ENCODE measurements at places on chromosomes 12 and 14. TPM values are rescaled to one million over a fixed set of nuclear protein-coding genes. Genes with fewer than 3 reads are reported as not detected.

Gene CCDC38
- not detected for total RNA-seq

Gene VRTN
- total RNA-seq = not detected

Gene DNAH10
- under 0.01 TPM for total RNA-seq

Gene POTEM
- total RNA-seq = not detected

Gene RAB15
- total RNA-seq = 8.8 TPM

Gene C14orf119
- total RNA-seq = 64.3 TPM

Gene BDKRB2
- under 0.01 TPM for total RNA-seq

Gene OR6C2
- not detected for total RNA-seq

Gene CPM
- 0.47 TPM for total RNA-seq

Gene BICDL1
- not detected for total RNA-seq

Gene LRFN5
- under 0.01 TPM for total RNA-seq

Gene HNRNPC
- 806 TPM for total RNA-seq

Gene COPS7A
- total RNA-seq = 63.7 TPM

Gene ESRRB
- total RNA-seq = not detected

Gene PARP2
- 7.6 TPM for total RNA-seq

Gene SLC39A2
- not detected for total RNA-seq

Gene TMEM260
- 10.8 TPM for total RNA-seq

Gene ADAMTS20
- total RNA-seq = not detected

Gene CALM1
- 1,010 TPM for total RNA-seq

Gene DIO2
- 2.7 TPM for total RNA-seq

Gene IL31
- not detected for total RNA-seq

Gene FOXA1
- total RNA-seq = 0.09 TPM

Gene TEX22
- total RNA-seq = 0.09 TPM

Gene ACTR6
- 10.5 TPM for total RNA-seq

Gene LMO3
- total RNA-seq = under 0.01 TPM

Gene VDR
- 0.47 TPM for total RNA-seq

Gene TMEM253
- not detected for total RNA-seq

Gene ITGA7
- 0.09 TPM for total RNA-seq

Gene OASL
- total RNA-seq = 0.36 TPM

Gene DHRS2
- total RNA-seq = not detected

Gene LAG3
- total RNA-seq = under 0.01 TPM

Gene FITM1
- total RNA-seq = 0.27 TPM

Gene DMAC2L
- 4.3 TPM for total RNA-seq

Gene STAB2
- under 0.01 TPM for total RNA-seq

Gene IL22
- total RNA-seq = not detected

Gene SIX6
- not detected for total RNA-seq
